ENCODE measurements at places on chromosomes 16 and 17.
A peak's percentile ranks its signal among the peaks of the same experiment; 100 is the strongest.

- DNase-seq, result no peak
These were observed 483.7 kb downstream of the SOX9 start for GRCh38 chr17:72604518-72604917.

DNA sequence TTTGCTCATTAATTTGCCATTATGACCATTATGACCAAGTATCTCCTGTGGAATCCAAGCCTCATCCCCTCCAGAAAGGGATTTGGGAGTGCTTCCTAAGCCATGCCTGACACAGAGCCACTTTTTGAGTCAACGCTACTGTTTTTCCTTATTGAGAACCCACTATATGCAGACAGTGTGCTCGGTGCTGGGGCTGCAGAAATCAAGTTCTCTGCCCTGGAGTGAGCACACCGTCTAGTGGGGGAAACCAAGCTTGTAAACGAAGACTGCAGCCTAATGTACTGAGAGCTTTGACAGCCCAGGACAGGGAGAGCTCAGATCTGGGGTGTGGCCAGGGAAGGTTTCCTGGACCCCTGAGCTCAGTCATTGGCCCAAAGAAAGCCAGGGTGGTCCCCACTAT, 111.0 kb downstream of the ENGASE start:
- no peak for DNase-seq

DNA sequence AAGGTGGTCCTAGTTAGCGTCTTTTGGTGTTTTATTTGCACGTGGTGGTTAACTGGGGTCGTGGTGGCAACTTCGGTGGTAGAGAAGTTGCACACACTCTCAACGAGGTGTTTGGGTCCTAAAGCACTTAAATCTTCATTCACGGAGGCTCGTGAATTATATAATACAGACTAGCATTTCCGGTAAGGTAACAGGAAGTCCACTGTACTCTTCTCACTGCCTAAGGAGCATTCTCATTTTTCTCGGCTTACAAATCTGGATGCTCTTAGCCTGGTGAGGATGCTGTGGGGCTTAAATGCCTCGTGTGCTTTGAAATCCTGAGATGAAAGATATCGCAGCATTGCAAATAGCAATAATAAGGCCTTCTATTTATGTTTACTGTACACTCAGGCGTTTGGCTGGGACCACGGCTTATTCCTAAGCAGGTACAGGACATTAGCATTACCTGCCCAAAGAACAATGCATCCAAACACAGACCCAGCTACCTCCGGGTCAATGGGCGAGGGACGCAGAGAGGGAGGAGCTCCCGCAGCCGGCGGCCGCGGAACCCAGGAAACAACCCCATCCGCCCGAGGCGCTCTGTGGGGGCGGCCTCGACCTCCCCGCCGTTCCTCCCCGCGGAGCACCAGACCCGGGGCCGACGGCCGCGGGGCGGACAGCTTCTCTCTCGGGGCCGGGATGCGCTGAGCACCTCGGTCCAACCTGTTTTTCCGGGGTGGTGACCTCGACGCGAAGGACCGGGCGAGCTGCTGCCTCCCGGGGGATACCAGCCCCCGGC, 856 bp downstream of the DNAJA2 start:
- peak; percentile 57 for DNase-seq

GRCh38 chr17:30095507-30096244, 20.9 kb upstream of the NSRP1 start:
- peak; percentile 44 for DNase-seq

GRCh38 chr17:12769981-12770380, 19.3 kb upstream of the ARHGAP44 start:
- DNase-seq, result no peak

- no peak for DNase-seq
These were observed 278.6 kb downstream of the HAPSTR1 start for GRCh38 chr16:9370061-9370491.

DNA sequence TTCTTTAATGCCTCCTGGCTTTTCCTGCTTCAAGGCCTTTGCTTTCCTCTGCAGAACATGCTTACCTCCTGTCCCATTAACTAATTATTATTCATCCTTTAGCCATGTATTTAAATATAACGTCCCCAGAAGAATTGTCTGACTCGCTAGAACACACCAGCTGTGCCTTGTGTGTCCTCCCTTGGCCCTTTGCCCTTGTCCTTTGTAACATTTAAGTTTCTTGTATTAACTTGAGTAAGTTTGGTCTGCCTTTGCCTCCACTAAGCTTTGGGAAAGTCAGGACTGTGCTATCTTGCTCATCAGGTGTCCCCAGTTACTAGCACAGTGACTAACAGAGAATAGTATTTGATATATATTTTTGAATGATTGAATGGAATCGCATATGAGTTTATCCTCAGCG, 29.6 kb upstream of the ABCA9 start:
- no peak for DNase-seq

DNA sequence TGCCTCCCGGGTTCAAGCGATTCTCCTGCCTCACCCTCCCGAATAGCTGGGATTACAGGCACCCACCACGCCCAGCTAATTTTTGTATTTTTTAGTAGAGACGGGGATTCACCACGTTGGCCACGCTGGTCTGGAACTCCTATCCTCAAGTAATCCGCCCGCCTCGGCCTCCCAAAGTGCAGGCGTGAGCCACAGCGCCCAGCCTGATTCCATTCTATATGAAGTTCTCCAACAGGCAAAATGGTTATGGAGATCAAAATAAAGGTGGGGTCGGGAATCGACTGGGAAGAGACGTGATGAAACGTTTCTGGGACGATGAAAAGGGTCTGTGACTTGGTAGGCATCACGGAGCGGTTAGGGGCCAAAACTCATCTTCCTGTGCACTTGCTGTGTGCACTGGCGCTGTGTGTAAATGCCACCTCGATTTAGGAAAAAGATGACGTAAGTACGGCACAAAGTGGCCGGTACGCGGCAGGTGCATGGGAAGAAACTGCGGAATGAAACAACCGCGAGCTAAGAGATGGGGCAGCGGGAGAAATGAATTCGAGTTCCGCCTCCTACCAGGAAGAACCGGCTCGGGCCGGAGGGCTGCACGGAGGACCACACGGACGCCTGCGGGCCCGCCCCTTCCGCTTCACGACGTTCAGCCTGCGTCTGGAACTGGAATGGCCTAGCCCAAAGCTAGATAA, 1.6 kb downstream of the TP53 start:
- DNase-seq, result peak; percentile 90

GRCh38 chr17:68937890-68938514, 17.2 kb downstream of the ABCA8 start:
- DNase-seq, result no peak

DNA sequence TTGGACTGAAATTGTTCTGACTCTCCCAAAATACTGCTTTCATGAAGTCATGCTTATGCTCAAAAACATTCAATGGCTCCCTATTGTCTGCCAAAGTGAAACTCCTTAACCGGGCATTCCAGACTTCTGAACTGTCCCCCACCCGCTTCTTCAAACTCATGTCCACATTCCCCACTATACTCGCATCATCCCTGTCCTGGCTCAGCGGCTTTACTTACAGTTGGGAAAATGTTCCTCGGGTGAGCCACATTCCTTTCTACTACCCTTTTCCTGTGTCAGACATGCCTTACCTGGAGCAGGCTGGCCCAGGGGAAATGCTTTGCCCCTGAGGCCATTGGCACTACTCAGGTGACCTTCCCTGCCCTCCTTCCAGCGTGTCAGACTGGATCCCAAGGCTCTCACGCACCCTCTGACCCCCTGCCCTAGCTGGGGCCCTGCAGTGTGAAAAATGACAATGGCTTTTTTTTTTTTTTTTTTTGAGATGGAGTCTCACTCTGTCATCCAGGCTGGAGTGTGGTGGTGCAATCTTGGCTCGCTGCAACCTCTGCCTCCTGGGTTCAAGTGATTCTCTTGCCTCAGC, 5.3 kb downstream of the CYGB start:
- DNase-seq, result no peak

DNA sequence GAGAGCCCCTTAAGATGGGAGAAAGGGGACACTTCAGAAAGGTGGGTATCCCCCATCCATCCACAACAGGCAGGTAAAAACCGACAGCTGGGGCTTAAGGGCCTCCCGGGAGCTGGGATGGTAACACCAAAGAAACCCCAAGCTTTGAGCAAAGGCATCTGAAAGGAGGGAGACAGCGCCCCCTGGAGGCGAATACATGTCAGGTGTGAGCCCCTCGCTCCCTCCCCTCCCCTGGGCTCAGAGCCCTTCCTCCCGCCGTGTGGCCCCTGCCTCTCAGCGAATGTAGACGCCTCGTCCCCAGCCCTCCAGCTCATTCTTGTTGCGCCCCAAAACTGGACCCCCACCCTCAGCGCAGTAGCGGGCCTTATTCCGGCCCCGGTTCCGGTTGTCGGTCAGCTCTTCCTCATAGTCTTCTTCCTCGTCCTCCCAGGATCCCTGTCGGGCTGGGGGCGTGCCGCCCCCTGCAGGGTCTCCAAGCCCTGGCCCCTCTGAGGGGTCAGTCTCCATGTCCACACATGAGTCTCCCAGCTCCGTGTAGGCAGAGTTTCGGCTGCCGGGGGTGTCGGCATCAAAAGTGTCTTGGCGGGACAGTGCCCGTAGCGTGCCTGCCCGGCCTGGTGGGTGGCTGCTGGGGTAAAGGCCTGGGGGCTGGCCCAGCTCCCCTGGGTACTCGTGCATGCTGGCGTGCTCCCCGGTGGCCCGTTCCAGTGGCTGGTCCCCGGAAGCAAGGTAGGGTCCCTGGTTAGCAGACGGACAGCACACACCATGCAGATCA, 9.1 kb upstream of the ARL5C start:
- peak; percentile 84 for DNase-seq

DNA sequence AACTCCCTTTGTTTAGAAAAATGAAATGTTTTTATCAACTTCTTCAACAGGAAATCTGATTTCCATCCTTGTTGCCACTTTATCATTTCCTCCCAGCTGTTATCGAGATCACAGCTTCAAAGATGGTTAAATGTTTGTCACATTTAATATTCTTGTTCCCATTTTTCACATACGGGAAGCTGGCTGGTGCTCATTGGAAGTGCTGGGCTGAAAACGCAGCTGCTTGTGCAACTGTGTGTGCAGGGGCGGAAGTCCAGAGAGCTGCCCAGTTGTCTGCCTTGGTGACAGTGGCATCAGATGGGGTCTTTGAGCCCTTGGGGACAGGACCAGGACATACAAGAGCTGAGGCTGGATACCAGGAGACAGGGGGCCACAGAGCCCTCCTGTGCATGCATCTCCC, 549.2 kb upstream of the CDH11 start:
- no peak for DNase-seq

DNA sequence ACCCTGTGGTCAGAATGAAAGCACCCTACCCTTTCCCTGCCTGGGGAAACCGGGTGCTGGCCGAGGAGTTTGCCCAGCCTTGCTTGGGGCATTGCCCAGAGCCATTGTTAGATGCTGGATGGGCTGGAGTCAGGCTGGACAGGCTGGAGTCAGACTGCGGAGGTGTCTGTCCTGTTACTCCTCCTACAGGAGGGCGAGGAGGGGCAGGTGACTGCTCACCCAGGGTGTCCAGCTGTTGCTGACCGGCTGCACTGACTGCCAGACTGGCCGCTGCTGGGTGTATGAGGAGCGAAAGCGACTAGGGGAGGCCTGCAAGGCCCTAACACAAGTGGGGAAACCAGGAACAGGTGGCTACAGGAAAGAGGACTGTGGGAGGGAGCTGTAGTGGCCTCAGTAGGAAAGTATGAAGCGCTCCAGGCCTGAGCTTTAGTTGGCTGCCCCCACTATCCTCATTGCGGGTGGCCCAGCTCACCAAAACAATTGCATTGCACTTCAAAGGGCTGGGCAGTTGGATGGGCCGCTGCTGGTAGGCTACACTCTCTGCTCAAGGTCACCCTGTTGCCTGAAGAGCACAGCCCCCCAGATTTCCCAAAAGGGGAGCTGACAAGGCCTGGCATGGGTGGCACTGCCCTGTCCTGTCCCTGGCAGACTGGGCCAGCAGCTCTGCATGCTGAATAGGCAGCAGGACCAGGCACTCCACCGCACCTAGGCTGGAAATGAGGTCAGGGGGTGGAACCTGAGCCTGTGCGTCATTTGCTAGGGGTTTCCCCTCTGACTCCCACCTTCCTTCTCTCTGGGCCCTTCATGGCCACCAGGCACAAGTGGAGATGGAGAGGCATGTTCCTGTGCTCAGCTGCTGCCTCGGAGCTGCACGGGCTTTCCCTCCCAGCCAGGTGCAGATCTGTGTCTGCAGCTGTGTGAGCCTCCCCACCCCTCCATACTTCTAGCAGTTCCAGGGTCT, 18.4 kb downstream of the LDHD start:
- DNase-seq, result no peak

DNA sequence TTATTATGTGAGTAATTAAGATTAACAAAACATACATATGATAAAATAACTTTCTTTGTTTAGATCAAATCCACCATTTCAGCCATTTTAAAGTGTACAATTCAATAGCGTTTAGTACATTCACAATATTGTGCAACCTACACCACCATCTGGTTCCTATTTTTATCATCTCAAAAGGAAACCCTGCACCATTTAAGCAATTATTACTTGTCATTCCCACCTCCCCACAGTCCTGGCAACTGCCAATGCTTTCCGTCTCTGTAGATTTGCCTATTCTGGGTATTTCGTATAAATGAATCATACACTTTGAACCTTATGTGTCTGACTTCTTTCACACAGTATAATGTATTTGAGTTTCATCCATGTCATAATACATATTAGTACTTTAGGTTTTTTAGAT, 162.5 kb upstream of the CNTNAP4 start:
- DNase-seq, result no peak

DNA sequence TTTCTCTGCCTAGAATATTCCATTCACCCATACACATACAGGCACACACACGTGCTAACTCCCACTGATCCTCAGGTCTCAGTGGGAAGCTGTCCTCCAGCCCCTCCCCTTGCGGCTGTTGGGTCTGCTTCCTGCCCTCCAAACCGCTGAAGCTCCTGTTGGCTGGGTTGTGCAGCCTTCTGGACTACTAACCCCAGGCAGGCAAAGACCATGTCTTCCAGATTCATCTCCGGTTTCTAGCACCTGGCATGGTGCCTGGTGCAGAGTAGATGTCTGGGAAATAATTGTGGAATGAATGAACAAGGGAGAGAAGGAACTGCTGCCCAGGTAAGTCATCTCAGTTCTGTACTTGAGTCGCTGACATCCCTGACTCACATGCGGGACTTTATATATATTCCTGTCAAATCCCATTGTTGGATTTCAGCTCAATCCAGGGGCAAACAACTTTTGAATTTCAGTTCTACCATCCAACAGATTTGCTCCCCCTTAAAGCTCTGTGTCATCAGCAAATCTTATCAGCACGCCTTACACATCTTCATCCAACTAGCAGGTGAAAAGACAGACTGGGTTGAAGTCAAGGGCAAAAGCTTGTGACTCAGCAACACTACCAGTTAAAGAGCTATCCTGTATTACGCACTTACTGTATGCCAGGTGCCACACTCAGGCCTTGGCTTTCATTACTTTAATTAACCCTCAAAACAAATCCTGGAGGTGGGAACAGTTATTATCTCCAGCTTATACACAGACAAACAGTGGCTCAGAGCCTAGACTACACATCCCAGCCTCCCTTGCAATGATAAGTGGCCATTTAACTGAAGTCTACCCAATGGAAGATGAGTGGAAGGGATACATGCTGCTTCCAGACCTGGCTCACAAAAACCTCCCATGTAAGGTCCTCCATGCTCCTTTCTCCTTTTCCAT, 51.1 kb downstream of the SRCIN1 start:
- no peak for DNase-seq

Data from AG08396 (cell line).